ENCODE measurements at places on chromosomes 6 and 20.
A peak's percentile ranks its signal among the peaks of the same experiment; 100 is the strongest.

DNA sequence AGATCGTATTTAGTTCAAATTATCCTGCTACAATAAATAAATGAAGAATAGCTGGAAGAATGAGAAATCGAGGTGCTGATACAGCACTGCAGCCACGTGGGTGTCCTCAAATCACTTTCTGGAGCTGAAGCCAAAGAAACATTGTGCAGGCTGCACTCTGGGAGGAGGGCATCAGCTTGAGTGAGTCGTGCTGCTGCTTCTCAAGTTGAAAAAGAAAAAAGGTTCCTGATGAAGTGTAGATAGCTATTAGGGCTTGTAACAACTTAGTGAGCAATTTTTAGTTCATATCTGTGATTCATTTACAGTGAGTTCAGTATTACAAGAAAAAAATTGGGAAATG, 40.5 kb downstream of the DSE start:
- DNase-seq, result peak; percentile 52

GRCh38 chr6:45305546-45305945, 22.6 kb upstream of the RUNX2 start:
- no peak for DNase-seq

DNA sequence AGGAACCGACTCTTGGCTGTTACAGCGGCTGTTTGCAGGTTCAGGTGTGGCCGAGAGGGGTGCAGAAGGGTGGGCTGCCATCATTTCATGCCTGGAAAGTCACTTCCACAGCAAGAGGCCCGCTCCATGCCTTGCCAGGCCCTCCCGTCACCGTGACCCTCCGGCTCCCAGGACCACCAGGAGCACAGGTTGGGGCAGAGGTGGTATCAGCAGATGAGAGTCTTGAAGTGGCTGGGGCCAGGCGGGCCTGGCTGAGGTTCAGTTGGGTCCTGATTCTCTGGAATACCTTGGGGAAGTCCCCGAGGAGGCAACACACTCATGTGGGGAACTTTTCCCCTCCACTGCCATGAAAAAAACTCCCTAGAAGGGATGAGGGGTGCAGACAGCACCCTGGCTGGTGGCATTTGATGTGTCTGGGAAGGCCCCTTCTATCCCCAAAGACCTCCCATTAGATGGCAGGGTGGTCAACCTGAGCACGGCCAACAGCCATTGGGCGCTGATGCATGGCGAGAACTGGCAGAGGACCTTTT, 34.2 kb upstream of the IRF4 start:
- DNase-seq, result no peak

DNA sequence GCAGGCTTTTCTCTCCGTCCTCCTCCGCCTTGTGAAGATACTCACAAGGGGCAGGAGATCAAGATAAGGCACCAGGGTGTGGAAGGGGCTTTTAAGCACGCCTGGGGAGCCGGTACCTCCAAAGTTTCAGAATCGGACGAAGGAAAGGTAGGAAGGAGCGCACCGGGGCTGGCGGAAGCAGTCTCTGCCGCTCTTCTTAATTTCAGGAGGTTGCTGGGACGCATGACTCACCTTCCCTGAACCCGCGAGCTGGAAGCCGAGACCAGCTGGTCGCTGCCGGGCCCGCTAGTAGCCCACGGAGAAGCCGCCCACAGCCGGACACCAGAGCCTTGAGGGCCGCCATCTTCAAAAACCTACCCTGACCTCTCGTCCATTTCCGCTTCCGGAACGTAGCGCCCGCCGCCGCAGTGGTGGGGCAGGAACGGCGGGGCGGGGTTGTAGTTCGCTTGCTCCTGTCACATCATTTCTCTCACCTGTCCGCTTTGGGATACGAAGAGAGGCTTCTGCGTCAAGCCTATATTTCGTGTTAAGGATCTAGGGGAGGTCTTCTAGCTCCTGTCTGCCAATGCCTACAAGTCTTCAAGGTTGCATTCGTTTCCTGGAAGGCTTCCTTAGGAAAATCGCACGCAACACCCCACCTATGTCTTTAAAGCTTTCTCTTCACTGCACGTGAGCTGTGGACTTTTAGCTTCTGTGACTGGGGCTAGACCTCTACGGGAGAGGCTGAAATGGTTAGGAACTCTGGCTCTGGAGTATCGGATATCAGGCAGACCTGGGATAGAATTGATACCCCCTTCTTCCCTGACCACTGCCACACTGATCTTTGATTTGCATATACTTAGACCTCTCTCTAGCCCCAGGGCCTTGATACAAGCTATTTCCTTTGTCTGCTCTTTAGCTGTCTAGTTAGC, at the start of gene MRPS18A:
MRPS18A (minus strand) TSS at position 355 of the 911 bp plus-strand sequence; CDS start at position 343, 12 bp downstream.
- peak; percentile 67 for DNase-seq

GRCh38 chr20:47785311-47785853, at the start of gene SULF2:
Gene SULF2, minus strand, starts transcription at chr20:47785481. Its CDS starts 28,118 bp downstream, at chr20:47757363.
- DNase-seq, result peak; percentile 37

All from fibroblast of skin of scalp (primary cell).